ENCODE measurements at places on chromosomes 4 and X.
A peak's percentile ranks its signal among the peaks of the same experiment; 100 is the strongest.

DNA sequence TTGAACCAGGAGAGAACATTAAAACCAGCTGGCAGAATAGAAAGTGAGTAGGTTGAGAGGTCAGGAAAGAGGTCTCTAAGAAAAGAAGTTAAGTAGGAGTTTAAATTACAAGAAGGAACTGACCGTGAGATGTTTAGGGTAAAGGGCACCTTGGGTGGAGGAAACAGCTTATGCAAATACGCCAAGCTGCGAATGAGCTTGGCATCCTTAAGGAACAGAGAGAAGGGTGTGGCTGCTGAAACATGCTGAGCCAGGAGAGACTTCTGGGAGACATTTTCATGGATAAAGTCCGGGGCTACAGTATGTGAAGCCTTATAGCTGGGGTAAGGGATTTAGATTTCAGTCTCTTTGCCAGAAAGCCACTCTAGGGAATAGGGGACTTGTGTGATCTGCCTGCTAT, 249.1 kb downstream of the KCNIP4 start:
- no peak for DNase-seq

DNA sequence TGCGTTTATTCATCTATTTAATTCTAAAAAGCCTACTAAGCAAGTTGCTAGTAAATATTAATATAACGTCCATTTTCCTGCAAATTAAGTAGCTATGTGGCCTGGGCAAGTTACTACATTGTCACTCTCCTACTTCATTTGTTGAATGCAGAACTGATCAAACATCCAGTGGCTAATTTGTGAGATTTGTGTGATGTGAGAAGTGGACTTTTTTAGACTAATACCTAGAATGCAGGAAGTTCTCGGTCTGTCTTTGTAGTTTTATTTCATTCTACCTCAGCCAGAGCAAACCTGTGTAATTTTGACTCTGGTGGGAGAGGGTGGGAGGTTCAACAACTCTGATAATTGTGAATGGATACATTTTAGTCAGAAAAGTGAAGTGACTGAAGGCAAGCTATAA, 840 bp downstream of the GUF1 start:
- no peak for DNase-seq

DNA sequence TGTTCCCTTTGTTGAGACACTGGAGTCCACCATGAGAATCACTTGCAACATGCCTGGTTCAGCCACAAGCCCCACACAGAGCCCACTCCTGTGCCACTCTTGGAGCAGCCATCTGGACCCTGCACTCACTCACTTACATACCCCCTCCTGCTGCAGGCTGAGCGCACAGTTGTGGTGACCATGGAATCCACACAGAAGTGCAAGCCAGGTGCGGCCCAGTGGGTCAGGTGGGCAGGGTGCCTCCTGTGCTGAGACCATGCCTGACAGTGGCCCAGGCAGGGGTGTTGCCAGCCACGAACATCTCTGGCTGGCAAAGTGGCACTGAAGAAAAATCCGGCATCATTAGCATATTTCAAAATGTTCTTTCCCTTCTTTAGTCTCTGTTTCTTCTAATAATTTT, 17.4 kb upstream of the CXorf51A start:
- no peak for DNase-seq

GRCh38 chr4:42150653-42151567, 1.5 kb downstream of the BEND4 start:
- peak; percentile 59 for DNase-seq

GRCh38 chr4:125062115-125063050, 252.4 kb upstream of the FAT4 start:
- no peak for DNase-seq

- DNase-seq, result peak; percentile 27
These were observed 85.8 kb upstream of the PRPS1 start for GRCh38 chrX:107542500-107542899.

DNA sequence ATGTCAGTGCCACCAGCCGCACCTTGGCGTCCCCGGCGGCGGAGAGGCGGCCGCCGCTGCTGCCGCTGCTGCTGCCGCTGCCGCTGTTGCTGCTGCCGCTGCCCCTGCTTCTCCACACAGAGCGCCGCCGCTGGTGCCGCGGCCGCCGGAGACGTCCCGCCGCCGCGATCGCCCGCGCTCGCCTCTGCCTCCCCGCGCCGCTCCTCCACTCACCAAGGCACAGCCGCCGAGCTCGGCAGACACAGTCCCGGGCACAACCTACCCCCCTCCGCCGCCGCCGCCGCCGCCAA, at the start of gene PPP3CA:
TSS of gene PPP3CA (minus strand) at position 260 of the 290 bp plus-strand sequence.
- no peak for DNase-seq

DNA sequence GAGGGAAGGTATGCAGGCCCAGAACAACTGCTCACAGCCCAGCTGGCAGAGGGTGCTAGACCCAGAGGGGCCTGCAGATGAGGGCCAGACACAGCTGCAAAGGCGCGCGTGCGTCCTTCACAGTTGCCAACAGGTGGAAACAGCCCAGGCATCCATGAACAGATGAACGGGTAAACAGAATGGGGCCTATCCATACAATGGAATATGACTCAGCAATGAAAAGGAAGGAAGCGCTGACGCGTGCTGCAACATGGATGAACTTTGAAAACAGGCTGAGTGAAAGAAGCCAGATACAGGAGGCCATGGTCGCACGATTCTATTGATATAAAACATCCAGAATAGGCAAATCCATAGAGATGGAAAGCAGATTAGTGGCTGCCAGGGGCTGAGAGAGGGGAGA, 83.1 kb upstream of the DDX3X start:
- DNase-seq, result no peak

GRCh38 chr4:182385897-182386296, 142.7 kb downstream of the TENM3 start:
- DNase-seq, result no peak

GRCh38 chrX:54012830-54013500, 31.3 kb downstream of the PHF8 start:
- no peak for DNase-seq

DNA sequence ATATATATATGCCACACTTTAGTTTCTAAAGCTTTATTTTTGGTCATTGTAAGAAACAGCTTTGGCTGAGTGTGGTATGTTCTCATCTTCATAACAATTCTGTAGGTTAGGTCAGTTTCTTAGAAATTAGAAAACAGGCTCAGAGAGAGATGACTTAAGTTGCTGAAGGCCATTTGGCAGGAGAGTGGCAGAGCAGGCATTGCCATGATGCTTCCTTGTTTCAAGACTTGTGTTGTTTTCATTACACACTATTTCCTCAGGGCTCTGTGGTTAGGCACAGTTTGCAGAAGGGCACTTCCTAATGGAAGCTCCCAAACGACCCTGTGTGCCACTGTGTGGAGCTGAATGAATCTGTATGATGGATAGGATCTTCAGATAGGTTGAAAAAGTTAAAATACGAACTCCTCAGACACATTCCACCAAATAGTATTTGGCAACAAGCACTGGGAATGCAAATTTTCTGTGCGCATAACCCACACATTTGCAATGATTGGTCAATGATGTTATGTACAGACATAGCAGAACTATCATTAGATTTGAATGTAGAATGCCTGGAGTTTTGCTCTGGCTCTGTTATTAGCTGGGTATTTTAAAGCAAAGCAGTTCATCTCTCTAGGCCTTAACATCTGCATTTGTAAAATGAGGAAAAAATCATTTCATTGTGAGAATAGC, 274.3 kb upstream of the HS3ST1 start:
- no peak for DNase-seq

DNA sequence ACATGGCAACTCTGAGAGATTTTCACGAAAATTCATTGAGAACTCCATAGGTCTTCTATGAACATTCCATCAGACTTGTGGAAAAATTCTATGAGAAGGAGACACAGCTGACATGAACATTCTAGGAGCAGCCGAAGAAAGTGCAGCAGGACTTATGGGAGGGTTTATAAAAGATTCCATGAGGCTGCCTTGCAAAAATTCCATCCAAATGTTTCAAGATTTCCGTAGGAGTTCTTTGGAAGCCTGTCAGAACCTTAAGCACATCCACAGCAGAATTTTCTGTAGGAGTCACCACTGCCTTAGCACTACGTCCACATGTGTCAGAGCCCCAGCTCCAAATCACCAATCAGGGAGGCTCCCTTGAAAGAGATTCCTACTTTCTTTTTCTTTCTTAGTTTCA, 67.0 kb upstream of the MSX1 start:
- no peak for DNase-seq

DNA sequence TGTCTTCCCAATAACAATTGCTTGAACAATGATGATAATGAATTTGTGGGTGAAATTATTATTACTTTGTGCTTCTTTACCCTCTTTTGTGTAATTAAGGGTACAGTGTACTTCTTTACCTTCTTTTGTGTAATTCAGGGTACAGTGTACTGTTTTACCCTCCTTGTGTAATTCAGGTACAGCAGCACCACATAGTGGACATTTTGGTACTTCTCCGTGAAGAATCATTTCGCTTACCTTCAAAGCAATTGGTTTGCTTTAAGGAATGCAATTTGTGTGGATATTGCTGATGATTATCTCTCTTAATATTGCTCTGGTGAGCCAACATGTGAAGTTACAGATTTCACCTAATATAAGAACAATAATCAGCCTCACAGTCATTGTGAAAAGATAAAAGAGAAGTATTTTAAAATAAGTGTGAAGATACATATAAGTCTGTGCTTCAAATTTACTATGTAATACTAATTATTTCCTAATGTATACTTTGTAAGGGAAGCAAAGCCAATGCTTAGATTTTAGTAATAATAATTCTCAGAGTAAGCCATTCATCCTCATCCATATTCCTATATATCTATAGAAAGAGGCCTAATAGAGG, 27.2 kb upstream of the SEC24B start:
- no peak for DNase-seq

- no peak for DNase-seq
These were observed 202.1 kb downstream of the OR13H1 start for GRCh38 chrX:131745942-131746489.

GRCh38 chr4:149845743-149846142, 30.1 kb upstream of the IQCM start:
- DNase-seq, result no peak

GRCh38 chr4:38728631-38729141, 54.1 kb downstream of the TLR10 start:
- peak; percentile 69 for DNase-seq

DNA sequence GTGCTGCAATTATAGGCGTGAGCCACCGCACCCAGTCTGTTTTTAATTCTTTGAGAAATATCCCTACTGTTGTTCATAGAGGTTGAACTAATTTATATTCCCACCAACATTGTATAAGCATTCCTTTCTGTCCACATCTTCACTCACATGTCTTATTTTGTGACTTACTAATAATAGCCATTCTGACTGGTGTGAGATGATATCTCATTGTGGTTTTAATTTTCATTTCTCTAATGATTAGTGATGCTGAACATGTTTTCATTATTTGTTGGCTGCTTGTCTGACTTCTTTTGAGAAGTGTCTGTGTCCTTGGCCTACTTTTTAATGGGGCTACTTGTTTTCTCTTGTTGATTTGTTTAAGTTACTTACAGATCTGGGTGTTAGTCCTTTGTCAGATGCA, 310.9 kb upstream of the MAOA start:
- no peak for DNase-seq

DNA sequence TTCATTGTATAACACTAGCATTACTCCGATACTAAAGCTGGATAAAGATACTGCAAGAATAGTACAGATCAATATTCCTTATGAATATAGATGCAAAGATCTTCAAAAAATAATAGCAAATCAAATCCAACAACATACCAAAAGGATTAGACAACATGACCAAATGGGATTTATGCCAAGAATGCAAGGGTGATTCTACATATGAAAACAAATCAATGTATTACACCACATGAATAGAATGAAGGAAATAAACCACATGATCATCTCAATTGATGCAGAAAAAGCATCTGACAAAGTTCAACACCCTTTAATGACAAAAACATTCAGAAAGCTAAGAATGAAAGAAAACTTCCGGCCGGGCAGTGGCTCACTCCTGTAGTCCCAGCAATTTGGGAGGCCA, 42.8 kb downstream of the CUL4B start:
- DNase-seq, result no peak

- no peak for DNase-seq
These were observed 490.9 kb upstream of the INTU start for GRCh38 chr4:127141856-127142255.

DNA sequence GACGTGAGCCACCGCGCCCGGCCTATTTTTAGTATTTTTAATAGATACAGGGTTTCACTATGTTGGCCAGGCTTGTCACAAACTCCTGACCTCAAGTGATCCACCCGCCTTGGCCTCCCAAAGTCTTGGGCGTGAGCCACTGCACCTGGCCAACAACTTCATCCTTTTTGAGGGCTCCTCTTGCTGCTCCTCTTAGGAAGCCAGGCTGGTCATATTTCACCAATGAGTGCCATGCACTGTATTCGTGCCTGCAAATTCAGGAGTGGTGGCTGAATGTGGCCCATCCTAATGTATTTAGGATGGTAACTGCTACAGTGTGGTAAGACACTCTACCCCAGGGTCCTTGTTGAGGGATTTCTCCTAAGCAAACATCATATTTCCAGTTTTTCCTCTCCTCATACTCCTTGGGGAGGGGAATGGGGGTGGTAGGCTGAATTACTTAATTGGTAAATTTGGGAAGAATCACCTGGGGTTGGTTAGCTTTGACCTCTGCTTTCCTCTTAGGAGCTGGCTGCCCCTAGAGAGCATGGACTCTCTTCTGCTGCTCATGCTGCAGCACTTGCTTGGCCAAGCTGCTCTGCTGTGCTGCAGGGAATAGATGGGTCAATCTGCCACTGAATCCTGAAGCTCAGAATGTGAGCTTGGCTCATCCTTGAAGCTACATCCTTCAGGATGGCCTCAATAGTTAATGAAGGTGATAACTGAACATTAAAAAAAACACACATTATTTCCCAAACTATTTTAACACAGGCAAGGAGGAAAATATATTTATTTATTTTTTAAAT, 167.4 kb downstream of the HS3ST1 start:
- DNase-seq, result no peak

GRCh38 chrX:35626124-35626523, 172.0 kb upstream of the MAGEB16 start:
- DNase-seq, result no peak

- DNase-seq, result peak; percentile 60
These were observed 2.2 kb downstream of the PCDH10 start for GRCh38 chr4:133151341-133151690.

- no peak for DNase-seq
These were observed 21.3 kb upstream of the CTSO start for GRCh38 chr4:155974996-155975395.

- DNase-seq, result no peak
These were observed 49.9 kb upstream of the MND1 start for GRCh38 chr4:153294631-153295030.

DNA sequence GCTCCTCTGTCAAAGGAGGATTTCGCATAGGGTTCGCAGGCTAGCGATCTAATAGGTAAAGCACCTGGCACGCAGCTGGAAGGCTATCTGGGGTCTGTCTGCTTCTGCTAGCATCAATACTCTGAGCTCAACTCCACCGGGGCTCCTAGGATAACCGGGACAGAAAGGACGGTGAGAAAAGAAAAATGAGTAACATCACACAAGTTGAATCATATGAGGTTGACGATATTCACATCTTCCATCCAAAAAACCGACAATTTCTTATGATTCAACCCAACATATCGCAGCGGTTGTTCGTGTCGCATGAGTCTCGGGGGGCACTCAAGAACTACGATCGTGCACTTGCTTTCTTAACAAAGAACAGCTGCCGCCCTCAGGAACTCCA, 1.8 kb downstream of the PROM1 start:
- peak; percentile 52 for DNase-seq

Data from H7 (cell line).